ENCODE measurements at places on chromosomes 7 and 10.

- no peak for DNase-seq
Observed at GRCh38 chr10:71978988-71979691, 14.9 kb downstream of the CHST3 start.

GRCh38 chr7:159016591-159016990, 128.1 kb downstream of the VIPR2 start:
- no peak for DNase-seq

DNA sequence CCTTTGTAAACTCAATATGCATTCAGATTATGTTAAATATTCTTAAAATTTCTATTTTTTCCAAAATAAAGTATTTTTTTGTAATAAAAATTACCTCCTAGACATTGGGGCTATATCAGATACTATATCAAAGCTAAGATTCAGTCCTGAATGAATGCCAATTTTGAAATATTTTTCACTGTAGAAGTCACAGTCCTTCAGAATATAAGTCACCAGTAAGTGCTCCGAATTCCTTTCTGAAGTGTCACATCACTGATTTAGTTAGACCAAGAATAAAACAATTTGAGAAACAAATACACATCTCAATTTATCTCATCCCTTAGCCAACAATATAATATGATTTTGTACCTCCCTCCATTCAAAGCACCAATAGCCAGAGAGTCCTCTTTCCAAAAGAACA, 33.9 kb upstream of the GSAP start:
- no peak for DNase-seq

- DNase-seq = no peak
Observed at GRCh38 chr10:114026189-114027040, 17.3 kb upstream of the ADRB1 start.

- no peak for DNase-seq
Observed at GRCh38 chr7:157589680-157590079, 252.9 kb downstream of the DNAJB6 start.

- no peak for DNase-seq
Observed at GRCh38 chr7:131829947-131830558, 273.6 kb upstream of the PODXL start.

GRCh38 chr7:6475433-6476186, 27.9 kb upstream of the DAGLB start:
- no peak for DNase-seq

- no peak for DNase-seq
Observed at GRCh38 chr7:74606101-74606908, 51.2 kb upstream of the GTF2I start.

- DNase-seq = no peak
Observed at GRCh38 chr7:134693256-134693655, 46.6 kb downstream of the BPGM start.

- DNase-seq = no peak
Observed at GRCh38 chr10:86363184-86363832, 3.3 kb downstream of the GRID1 start.

DNA sequence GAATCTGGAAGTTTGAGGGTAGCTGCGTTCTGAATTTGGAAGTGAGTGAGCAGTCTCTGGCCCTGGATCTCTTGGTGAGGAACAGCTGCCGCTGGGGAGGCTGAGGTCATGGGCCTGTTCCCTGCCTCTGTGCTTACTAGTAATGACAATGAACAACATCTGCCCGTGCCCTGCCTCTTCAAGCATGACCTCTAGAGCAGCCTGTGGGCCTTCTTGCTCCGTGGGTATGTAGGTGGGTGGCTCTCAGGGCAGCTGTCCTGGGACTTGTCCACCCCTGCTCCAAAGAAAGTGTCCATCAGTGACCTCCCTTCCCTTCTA, 186.2 kb downstream of the CXCL12 start:
- no peak for DNase-seq

GRCh38 chr10:116201011-116201410, 72.0 kb downstream of the GFRA1 start:
- DNase-seq = no peak

GRCh38 chr10:51485668-51486067, 213.7 kb downstream of the CSTF2T start:
- no peak for DNase-seq

DNA sequence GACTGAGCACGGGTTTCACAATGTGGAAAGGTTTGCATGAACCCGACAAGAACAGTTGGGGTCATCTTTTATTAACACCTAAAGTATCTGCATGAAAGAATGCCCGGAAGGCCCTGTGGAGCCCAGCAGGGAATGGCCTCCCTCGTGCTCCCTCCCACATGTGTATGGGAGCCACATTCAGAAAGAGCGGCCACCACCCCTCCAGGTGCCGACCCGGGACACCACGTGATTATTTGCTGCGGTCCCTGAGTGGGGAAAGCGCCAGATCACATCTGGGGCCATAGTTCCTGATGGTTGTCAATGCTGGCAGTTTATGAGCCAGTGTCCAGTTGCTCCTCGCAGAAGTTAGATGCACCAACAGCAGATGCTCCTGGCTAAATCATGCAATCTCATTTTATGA, 571.4 kb downstream of the TCERG1L start:
- no peak for DNase-seq

- DNase-seq = no peak
Observed at GRCh38 chr10:78893217-78893616, 175.5 kb upstream of the ZMIZ1 start.

GRCh38 chr10:119454990-119455389, 87.5 kb downstream of the RGS10 start:
- no peak for DNase-seq

Data from cortex of kidney (tissue), 1 donor.